ENCODE measurements at places on chromosomes 1 and 21.

- DNase-seq: no peak
Measured at GRCh38 chr1:192933744-192934143, 124.9 kb downstream of the RGS2 start.

GRCh38 chr1:7932524-7933138 lies 8.0 kb downstream of the TNFRSF9 start:
- no peak for DNase-seq

DNA sequence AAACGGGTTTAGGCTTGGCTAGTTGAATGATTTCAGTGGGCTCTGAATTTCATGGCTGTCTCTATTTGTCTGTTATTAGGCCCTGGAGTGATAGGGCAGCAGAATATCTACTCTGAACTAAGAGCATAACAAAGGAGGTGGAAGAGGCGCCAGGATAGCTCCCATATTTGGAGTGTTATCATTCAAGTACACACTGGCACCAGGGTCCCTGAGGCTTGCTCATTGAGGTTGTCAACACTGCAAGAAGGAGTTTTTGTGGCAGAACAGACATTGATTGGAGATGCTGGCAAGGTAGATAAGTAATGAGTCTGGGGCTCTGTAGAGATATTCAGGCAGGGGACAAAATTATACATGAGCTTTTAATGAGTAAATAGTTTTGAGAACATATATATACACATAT lies 1748.4 kb downstream of the MRPL39 start:
- DNase-seq: no peak

GRCh38 chr1:37945743-37946702 lies 830 bp downstream of the INPP5B start:
- DNase-seq: peak; percentile 91

DNA sequence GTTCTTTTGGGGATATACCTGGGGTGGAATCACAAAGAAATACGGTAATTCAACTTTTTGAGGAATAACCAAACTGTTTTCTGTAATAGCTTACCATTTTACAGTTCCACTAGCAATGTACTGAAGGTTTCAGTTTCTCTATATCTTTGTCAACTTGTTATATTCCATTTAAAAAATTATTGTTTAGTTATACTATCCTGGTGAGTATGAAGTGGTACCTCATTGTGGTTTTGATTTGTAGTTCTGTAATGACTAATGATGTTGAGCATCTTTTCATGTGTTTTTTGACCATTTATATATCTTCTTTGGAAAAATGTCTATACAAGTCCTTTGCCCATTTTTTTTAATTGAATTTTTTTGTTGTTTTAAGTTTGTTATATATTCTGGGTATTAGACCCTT lies 39.4 kb downstream of the MAST2 start:
- no peak for DNase-seq
